ENCODE measurements at places on chromosomes 2 and 18. TPM values are rescaled to one million over a fixed set of nuclear protein-coding genes. Genes with fewer than 3 reads are reported as not detected.
A peak's percentile ranks its signal among the peaks of the same experiment; 100 is the strongest.

- H3K27me3 ChIP-seq = no peaks in the 10 kb centered on the region
- H3K4me3 ChIP-seq = no peak overlapping the region
- peaks cover 16% of the 10 kb centered on the region for H3K36me3 ChIP-seq
- no peak for DNase-seq
- no peak overlapping the region for H3K27ac ChIP-seq
- peaks cover 11% of the 10 kb centered on the region for H3K4me1 ChIP-seq
Measured at GRCh38 chr2:157822993-157823392, 53.1 kb downstream of the ACVR1 start.

SULT1C4 gene
- total RNA-seq = 4.9 TPM

ZEB2 gene
- total RNA-seq = 0.46 TPM

SERPINB11 gene
- total RNA-seq = not detected

DNA sequence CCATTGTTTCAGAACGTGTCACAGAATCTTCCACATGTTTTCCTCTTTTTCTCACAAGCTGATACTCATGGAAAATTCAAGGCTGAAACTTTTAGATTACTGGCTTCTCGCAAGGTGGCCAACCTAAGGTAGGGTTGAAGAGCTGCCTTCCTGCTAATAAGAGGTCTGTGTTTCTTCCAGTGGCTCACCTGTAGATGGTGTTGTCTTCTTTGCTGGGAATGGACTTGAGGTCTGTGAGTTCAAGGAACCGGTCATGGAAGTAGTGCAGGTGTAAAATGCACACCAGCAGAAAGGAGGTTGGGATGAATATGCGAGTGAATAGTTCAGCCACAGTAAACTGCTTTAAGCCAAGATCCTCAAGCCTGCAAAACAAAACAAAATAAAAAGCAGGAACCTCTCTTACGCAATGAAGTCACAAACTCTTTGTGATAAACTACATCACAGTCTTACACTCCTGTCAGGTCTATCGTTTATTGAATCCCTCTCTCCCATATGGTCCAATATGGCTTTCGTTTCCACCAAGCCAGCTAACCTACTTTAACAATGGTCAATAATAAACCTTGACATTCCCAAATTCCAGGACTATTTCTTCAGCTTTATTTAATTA is 258.9 kb downstream of the NAPG start:
- no peaks in the 10 kb centered on the region for H3K27me3 ChIP-seq
- no peaks in the 10 kb centered on the region for H3K4me1 ChIP-seq
- H3K27ac ChIP-seq = no peak overlapping the region
- no peaks in the 10 kb centered on the region for H3K36me3 ChIP-seq
- no peak for DNase-seq
- H3K4me3 ChIP-seq = no peak overlapping the region

LRP2 gene
- 0.59 TPM for total RNA-seq

DNA sequence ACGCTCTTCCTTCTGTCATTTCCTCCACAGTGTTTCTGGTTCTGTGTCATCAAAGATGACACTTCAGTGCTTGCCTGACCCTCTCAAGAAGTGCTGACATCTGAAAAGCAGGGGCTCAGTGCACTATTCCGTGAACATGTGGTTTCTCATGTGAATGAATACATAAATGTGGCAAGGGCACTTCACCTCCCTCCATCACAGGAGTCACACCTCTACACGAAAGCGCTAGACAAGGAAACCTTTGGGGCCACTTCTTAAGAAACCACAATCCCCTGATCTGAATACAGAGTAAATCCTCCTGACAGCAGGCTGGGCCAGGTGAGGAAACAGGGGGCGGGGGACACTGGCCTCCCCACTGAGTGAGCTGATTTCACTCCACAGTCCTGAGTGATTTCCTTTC is 145.8 kb upstream of the ACAA2 start:
- H3K4me3 ChIP-seq = no peak overlapping the region
- H3K27ac ChIP-seq = no peak overlapping the region
- no peaks in the 10 kb centered on the region for H3K4me1 ChIP-seq
- H3K27me3 ChIP-seq = no peaks in the 10 kb centered on the region
- no peak for DNase-seq

GRCh38 chr2:20568501-20569463 is 82.1 kb downstream of the HS1BP3 start:
- DNase-seq = no peak
- no peak overlapping the region for H3K4me3 ChIP-seq
- H3K27ac ChIP-seq = no peak overlapping the region
- H3K27me3 ChIP-seq = peaks cover 3% of the 10 kb centered on the region
- H3K36me3 ChIP-seq = no peaks in the 10 kb centered on the region

DNA sequence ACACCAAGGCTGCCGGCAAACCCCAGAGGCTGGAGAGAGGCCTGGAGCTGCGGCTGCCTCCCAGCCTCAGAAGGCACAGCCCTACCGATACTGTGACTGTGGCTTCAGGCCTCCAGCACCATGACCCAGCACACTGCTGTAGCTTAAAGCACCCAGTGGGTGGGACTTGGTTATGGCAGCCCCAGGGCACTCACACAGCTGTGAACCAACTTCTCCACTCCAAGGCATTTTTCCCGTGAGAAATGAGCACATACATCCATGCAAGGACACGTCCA is 199.5 kb downstream of the NDUFA10 start:
- H3K36me3 ChIP-seq = no peaks in the 10 kb centered on the region
- H3K27me3 ChIP-seq = no peaks in the 10 kb centered on the region
- peaks cover 16% of the 10 kb centered on the region for H3K4me1 ChIP-seq
- DNase-seq = peak; percentile 1
- no peak overlapping the region for H3K4me3 ChIP-seq

DNA sequence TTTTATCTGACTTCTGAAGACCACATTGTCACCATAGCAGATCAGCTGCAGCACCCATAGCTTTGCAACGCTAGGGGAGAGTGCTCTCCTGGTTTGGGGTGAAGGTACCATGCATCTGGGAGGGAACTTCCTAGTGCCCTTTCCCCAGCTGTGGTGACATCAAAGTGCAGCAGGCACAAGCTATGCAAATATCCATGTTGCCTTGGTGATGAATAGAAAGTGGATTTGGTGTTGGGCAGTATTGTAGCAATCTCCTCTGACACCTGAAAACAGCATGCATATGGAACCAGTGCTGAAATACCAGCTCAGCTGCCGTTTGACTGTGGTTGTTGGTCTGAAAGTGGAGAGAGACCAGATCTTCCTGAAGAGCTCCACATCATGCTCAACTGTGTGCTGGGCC is 37.1 kb downstream of the BCL2L11 start:
- peaks cover 25% of the 10 kb centered on the region for H3K4me1 ChIP-seq
- no peak overlapping the region for H3K4me3 ChIP-seq
- peaks cover 32% of the 10 kb centered on the region for H3K36me3 ChIP-seq
- no peak for DNase-seq

- H3K4me3 ChIP-seq = no peak overlapping the region
- no peak for DNase-seq
- H3K27me3 ChIP-seq = no peaks in the 10 kb centered on the region
- peaks cover 7% of the 10 kb centered on the region for H3K4me1 ChIP-seq
Measured at GRCh38 chr2:11270891-11271290, 73.5 kb downstream of the ROCK2 start.

DNA sequence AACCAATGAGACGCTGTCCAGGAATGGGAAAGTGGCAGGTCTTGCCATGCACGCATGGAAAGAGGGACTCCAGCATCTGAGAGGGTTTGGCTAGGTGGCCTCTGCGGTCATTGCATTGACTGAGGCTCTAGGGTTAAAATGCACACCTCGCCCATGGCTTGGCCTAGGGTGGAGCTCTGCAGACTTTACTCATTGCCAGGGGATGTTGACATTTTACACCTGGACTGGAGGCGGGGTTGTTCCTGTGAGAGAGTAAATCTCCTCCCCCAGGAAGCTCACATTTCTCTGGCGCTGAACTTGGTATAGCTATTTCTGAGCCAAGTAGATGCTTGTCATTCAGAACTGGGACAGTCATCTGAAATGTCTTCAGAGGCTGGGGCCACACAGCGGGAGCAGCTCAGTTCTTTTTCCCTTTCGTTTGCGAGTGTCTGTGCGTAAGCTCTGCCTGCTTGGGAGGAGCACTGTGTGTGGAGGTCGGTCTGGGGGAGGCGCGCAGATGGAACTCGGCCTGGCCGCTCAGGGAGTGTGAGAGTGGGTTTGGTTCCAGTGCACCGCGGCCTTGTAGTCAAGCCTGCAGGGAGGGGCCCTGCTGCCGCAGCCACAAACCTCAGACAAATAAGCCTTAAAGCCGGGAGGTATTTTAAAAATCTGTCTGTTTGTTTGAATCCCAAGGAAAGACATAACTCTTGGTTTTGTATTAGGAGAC is 76.5 kb downstream of the LPIN1 start:
- peaks cover 18% of the 10 kb centered on the region for H3K4me1 ChIP-seq
- peaks cover 27% of the 10 kb centered on the region for H3K36me3 ChIP-seq
- no peaks in the 10 kb centered on the region for H3K27me3 ChIP-seq

DSG4 gene
- total RNA-seq = not detected

- H3K27me3 ChIP-seq = no peaks in the 10 kb centered on the region
- DNase-seq = no peak
- H3K27ac ChIP-seq = no peak overlapping the region
- no peaks in the 10 kb centered on the region for H3K4me1 ChIP-seq
- H3K4me3 ChIP-seq = no peak overlapping the region
Measured at GRCh38 chr2:85318222-85319074, 9.3 kb downstream of the TGOLN2 start.

GRCh38 chr2:84435345-84436025 is 23.6 kb downstream of the SUCLG1 start:
- H3K36me3 ChIP-seq = peaks cover 55% of the 10 kb centered on the region
- H3K27ac ChIP-seq = no peak overlapping the region
- no peaks in the 10 kb centered on the region for H3K27me3 ChIP-seq
- peaks cover 11% of the 10 kb centered on the region for H3K4me1 ChIP-seq

DNA sequence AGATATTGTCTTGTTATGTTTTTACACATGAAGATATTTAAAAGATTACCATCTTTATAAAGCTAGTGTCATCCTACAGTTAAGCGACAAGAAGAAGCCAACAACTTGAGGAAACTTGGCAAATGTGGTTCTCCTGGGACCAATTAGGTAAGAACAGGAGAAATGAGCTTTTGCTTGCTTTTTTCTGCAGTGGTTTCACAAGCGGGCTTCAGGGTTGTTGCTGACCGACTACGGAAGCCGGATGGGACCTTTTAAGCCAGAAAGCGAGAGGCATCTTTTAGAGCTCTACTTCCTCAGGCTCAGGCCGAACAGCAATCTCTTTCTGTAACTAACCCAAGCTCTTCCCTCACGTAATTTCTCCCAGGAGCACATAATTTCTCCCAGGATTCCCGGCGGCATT is 256.5 kb downstream of the CNTNAP5 start:
- no peak overlapping the region for H3K27ac ChIP-seq
- no peak overlapping the region for H3K4me3 ChIP-seq
- peaks cover 15% of the 10 kb centered on the region for H3K4me1 ChIP-seq
- peaks cover 4% of the 10 kb centered on the region for H3K36me3 ChIP-seq
- no peaks in the 10 kb centered on the region for H3K27me3 ChIP-seq
- DNase-seq = no peak

DNA sequence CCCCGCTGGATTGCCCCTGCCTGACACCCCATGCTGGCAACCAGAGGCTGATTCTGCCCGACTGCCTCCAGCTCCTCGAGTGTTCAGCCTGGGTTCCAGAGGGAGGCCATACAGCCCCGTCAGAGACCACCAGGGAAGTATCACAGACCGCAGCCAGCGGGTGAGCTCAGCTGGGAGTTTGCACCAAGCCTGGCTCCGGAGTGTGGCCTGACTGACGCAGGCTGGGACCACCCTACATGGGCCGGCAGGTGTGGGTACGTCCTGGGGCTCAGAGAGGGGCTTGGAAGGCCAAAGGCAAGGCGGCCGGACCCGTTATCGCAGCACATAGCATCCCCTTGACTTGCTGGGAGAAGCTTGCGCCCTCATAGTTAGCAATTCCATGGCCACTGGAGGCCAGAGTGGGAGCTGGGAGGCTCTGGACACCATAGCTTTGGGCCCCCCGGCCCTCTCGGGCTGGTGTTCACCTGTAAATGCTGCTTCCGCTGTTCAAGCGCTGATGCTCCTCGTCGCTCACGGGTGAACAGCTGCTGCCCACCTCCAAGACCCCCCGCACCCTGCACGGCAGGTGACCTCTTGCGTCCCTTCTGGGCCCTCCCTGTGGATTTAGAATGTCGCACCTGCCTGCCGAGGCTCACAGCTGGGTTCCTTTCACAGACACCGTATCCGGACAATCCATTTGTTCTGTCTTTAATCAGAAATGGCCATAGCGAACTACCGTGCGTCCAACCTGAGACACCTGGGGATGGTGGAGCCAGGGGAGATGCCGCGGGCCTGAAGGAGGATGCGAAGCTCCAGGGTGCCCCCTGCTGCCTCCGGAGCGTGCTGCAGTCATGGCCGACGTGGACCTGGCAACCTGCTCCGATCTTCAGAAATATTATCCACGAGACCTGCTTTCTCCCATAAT is 31.2 kb upstream of the SLC66A3 start:
- DNase-seq = peak; percentile 90
- H3K27me3 ChIP-seq = peaks cover 6% of the 10 kb centered on the region
- H3K36me3 ChIP-seq = no peaks in the 10 kb centered on the region
- peaks cover 18% of the 10 kb centered on the region for H3K4me1 ChIP-seq
- H3K27ac ChIP-seq = no peak overlapping the region
